ENCODE measurements at places on chromosomes 12 and 14.

GRCh38 chr12:23954332-23954731 is 4.9 kb upstream of the SOX5 start:
- DNase-seq = no peak

DNA sequence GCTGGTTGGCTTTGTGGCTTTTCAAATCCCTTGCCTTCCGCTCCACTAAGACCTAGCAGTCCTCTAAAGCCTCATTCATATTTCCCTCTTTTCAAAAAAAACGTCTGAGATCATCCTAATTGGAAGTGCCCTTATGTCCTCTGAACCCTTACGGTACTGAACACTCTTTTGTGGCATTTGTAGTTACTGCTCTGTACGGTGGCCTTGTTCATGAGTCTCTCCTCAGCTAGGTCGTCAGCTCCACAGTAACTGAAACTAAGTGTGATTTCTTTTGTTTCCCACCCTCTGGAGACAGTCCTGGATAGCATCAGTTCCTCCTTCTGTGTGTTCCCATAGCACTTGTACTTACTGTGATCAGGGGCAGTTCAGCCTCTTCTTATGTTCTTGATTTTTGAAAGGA is 49.7 kb downstream of the DAAM1 start:
- no peak for DNase-seq

GRCh38 chr12:51323317-51323960 is 535 bp downstream of the BIN2 start:
- no peak for DNase-seq

GRCh38 chr12:32302218-32303173 is 96.9 kb upstream of the FGD4 start:
- no peak for DNase-seq

- DNase-seq = no peak
Measured at GRCh38 chr12:52231305-52232202, 1.5 kb upstream of the KRT7 start.

DNA sequence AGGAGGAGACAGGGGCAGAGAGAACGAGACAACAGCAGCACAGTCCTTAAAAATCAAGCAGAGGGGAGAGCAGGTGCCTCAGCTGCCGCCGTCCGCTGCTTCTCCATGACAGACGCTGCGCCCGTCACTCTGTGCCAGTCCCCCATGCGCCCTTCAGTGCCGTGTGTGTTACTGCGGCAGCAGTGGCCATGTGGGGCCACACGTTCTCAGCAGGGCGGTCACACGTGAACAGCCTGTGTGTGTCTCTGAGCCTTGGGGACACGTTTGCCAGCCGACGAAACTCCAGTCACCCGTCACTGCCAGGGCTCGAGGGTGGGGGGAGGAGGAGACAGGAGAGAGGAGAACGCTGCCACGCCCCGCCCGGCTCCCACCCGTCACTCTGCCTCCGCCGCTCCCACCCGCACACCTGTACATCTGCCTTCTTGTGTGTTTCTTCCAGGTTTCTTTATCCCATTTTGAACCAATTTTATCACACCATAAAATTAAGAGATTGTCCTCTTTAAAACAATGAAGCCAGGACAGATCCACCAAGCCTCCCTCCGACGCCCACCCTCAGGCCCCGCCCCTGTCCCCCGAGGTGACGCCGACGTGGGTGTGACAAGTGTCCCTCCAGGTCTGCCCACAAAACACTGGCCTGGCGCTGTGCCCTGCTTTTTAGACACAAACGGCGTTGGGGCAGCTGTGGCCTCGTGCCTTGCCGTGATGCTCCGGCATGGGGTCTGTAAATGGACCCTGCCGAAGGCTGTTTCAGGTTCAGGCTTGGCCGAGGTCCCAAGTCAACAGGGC is 58.2 kb downstream of the GALNT9 start:
- DNase-seq = no peak

- DNase-seq = no peak
Measured at GRCh38 chr14:38310420-38310995, 54.6 kb upstream of the CLEC14A start.

- DNase-seq = no peak
Measured at GRCh38 chr12:24133384-24133783, 183.9 kb upstream of the SOX5 start.

GRCh38 chr14:97010491-97011160 is 213.4 kb downstream of the VRK1 start:
- DNase-seq = no peak

DNA sequence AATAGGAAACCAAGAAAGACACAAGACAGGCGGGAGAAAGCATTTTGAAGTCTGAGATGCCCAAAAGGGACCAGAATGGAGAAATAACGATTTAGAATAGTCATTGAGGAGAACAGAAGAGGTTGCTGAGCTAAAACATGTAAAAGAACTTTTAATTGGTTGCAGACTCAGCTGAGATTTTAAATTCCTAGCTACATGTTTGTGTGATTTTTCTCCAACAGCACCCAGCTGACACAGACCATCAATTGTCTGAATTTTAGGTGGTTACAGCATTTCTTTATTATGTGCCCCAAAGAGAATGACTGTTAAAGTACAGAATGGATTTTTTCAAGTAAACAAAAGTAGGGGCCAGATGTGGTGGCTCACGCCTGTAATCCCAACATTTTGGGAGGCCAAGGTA is 50.3 kb downstream of the BAZ1A start:
- no peak for DNase-seq

DNA sequence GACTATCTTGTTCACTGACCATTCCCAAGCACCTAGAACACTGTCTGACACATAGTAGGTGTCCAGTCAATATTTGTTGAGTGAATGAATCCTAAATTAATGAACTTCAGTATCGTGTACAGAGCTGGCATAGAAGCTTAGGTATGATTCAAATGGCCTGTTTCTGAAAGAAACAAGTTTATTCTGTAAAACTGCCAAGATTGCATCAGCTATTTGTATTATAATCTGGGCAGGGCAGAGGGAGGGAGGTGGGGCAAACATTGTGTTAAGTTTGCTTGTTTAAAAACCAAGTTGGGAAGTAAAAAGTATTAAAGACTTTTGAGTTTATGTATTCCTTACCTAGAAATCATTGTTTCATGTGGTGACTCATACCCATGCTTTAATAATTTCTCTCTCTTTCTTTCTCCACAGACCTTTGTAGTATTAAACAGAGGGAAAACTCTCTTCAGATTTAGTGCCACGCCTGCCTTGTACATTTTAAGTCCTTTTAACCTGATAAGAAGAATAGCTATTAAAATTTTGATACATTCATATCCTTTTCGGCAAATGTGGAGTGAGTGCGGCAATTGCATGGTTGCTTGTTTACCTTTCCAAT is 92.8 kb downstream of the SCN8A start:
- no peak for DNase-seq

DNA sequence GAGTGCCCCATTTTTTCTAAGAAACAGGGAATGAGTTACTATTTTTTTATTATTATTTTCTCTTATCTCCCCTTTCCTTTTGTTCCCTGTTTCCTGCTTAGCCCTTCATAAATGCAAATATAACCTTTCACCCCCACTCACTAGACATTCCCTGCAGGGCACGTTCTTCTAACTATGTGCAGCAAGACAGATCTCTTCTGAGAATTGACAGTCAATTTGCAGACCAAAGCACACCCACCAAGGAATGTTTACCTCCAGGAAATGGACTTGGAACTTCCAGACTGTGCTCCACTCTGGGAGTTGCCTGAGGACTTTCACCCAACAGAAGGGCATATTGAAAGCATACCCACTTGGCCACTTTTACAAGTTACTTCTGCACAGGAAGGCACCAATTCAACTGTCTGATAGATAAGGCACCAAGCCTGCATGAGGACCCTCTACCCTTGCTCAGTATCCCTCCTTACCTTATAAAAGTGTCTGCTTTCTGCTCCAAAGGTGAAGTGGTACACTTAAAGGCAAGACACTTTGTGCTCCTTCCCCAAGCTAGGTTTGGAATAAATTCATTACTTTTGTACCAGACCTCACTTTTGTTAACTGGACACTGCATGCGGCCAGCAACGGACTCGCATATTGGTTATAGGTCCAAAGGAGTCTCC is 6.5 kb downstream of the TAS2R19 start:
- DNase-seq = no peak

GRCh38 chr14:75711796-75712211 is 50.8 kb downstream of the TTLL5 start:
- peak; percentile 44 for DNase-seq

GRCh38 chr14:77158175-77158881 is 16.7 kb upstream of the ZDHHC22 start:
- DNase-seq = peak; percentile 85

DNA sequence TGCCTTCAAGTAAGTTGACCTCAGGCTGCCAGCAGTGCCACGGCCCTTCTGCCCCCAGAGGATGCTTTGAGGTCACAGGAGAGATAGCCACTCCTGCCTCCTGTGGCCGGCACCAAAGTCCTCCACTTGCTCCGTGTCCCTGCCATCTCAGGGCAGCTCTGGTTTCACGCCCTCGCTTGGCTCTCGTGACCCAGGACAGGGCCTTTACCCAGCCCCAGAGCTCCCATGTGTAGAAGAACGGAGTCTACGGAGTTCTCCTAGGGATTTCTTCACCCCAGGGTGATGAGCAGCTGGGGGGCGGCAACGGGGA is 178.1 kb downstream of the ADGRD1 start:
- no peak for DNase-seq

DNA sequence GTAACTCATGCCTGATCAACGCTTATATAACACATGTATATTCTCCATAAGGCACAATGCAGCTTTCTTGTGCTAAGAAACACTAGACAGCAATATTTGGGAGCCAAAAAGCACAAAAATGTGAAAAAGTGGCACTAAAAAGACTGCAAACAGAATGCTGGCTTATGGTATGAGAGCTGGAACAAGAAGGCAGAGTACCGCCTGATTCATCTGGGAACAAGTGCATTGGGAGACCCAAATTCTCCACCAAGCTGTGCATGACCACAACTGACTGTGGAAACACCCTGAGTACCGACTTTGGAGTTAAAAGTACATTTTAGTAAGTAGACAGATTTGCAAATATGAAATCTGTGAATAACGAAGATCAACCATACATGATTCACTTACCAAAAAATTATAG is 25.1 kb downstream of the E2F7 start:
- DNase-seq = no peak

Data from retina (tissue), 1 donor.